ENCODE measurements at places on chromosomes 1 and 21.

DNA sequence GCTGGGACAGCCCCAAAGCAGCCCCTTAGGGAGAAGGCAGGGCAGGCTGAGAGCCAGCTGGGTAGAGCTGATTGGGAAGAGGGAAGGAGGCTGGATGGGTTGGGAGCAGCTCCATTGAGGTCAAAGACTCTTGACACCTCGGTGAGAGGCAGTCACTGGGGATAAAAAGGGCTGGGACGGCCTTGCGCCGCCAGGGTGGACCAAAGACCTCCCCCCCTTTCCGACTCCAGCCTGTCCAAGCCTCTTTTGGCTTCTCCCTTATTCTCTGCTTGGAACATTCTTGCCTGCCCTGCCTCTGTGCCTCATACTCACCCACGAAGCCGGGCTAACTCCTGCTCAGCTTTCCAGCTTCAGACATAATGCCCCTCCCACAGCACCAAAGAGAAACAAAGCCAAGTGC is 51.1 kb downstream of the LRRC38 start:
- DNase-seq: no peak

DNA sequence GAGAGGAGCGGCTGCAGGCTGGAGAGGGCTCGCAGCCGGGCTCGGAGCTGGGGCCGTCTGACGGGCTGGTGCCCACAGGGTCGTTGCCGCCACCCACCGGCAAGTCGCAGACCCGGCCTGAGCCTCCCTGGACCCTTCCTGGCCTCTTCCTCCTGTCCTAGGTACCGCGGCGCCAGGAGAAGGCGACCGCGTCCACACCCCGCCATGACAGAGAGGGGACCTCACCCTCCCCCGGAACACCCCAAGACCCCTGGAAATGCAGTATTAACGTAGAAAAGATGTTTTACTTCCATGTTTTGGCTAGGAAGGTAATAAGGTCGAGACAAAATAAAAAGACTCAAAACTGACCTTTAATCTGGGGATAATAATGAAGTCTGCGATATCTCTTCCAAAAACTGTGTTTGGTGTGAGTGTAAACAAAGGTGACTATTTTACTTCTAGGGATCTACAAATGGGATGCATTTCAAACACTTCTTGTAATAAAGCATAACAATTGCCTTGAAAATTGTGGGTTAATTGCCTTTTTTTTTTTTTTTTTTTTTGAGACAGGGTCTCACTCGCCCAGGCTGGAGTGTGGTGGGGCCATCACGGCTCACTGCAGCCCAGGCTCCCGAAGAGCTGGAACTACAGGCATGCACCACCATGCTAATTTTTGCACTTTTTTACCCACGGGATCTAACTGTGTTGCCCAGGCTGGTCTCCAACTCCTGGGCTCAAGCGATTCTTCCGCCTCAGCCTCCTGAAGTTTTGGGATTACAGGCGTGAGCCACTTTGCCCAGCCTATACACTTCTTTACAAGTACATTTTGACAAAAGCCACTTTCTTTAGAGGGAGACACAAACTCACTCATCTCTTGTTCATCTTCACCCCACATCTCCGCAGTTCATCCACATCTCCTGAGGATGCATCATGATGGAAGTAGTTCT is 838 bp upstream of the RSRP1 start:
- no peak for DNase-seq

DNA sequence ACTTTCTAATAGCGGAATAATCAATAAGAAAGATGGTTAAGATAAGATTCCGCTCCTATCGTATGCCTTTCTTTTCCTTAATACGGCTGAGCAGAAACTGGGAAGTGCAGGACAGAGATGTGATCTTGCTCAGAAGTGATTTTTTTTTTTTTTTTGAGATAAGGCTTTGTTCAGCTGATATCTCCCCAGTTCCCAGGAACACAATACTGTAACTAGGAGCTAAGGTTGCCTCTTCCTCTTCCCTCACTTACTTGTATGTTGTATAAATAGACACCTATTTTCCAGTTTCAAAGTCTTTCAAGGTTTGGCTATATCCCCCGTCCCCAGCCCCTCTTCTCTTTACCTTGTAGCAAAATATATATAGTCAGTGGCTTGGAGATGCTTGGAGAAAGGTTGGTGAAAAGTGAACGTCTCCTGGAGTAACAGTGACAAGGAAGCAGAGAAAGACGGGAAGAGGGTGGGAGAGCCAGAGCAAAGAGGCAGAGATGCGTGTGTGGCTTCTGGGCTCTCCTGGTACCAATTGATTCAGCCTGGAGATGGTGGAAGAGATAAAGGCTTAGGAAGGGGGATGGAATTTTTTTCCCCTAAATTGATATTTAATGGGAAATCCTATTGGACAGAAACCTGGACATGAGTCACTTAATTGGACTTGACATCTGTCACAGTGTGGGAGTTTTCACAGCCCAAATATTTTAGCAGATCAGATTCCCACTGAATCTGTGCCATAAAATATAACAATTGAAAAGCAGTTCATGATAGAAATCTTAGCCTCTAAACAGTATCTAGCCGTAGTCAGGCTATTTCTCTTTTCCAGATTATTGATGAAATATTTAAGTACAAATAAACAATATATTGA is at the start of gene NHLH2:
Gene NHLH2 (minus strand): TSS at position 522 of the 856 bp plus-strand sequence. CDS start 2,754 bp downstream, outside the sequence.
- no peak for DNase-seq

GRCh38 chr1:200323856-200324400 is 85.9 kb downstream of the ZNF281 start:
- no peak for DNase-seq

GRCh38 chr1:53580009-53580400 is 120.8 kb downstream of the DMRTB1 start:
- no peak for DNase-seq

DNA sequence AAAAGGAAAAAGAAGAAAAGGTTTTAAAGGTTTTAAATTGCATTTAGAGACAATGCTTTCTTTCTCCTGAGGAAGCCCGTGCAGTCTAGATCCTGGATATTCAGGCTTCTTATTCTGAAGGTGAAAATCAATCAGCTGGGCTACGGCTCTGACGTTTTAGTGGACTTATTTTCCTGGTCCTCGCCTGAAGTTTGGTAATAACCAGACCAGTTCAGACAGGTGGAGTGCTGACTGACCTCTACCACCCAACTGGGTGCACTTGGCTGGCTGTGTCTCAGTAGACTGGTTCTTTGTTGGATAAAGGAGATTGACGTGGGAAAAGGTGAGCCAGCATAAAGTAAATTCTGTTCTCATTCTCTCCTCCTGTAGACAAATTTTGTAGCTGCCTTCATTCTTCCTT is 7.2 kb upstream of the ATP1A1 start:
- no peak for DNase-seq

DNA sequence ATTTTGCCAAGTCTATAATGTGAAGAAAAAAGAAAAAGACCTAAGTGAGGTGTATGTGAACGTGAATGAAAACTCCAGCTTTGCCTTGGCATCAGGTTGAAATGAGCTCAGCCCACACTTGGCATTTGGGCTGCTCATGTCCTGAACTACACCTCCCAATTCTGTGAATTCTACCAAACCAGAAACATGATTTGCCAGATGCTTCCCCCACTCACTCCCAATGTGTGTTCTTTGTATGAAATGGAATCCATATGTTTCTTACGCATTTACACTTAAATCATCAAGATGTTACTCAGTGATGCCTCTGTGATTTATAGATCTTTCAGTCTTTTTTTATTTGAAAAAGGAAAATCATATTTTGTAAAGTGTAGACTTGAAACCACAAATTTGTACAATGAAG is 32.8 kb upstream of the RUNX1 start:
- DNase-seq: no peak

DNA sequence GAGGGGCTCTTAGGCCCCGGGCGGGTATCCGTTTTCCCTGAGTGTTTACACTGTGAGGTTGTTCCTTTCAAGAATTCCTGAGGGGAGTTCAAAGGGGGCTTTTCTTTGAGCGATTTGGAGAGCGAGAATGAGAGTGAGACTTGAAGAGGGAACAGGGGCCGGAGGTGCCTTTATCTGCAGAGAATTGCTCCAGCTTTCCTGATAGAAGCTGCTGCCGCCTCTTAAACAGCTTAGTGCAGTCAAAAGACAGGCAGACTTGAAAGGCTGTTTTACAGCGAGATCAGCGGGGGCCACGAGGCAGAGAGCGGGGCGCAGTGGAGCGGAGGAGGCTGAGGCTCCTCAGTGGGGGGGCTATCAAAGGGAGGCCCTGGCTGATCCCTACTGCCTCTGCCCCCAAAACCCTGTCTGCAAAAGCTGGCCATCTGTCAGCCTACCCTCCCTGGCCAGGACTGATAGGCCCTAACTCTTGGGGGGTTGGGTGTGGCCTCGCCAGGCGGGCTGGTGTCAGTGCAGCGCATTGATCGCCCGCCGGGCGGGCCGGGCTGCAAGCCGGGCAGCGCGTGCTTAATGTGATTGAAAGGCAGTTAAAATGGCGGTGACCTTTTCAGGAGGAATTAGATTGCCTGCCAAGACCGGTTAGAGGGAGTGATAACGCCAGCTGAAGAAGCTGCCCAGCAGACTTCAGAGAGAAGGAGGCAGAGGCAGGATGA is 36.4 kb downstream of the TMEM53 start:
- no peak for DNase-seq

DNA sequence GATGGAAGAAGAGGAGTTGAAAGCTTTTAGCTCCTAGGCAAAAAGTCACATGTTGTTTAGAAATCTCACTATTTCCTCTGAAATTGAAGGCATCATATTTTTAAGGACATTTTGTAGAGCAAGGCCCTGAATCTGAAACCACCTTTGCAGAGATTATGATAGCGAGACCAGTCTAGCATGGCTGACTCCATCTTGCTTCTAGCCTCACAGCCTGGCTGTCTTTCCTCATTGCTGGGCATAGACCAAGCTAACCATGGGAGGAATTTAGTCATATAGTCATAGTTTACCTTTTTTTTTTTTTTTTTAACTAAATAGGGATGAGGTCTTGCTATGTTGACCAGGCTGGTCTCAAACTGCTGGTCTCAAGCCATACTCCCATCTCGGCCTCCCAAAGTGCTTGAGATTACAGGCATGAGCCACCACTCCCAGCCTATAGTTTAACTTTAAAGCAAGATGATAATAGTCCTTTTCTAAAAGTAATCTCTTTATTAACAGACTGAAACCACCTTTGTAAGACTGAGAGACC is 42.2 kb upstream of the ZNF326 start:
- no peak for DNase-seq

GRCh38 chr1:176416777-176417176 is 46.2 kb upstream of the PAPPA2 start:
- DNase-seq: no peak

DNA sequence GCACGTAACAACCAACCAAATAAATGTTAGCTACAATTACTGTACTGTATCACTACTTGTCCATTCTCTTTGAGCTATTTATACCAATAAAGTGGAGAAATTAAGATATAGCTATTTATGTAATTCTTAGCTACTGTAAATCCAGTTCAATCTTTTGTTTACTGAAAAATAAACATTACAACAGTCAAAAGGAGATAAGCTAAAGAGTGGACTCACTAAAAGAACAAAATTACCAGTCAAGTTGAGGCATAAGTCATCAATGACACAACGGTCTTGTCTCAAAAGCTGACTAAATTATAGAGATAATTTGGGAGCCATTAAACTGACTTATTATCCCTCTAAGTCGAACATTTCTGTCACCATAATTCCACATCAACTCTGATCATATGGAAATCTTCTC is 22.5 kb downstream of the TGFBR3 start:
- no peak for DNase-seq

Measured in activated gamma-delta T cell treated with anti-CD3 and anti-CD28 coated beads, Interleukin-2, amount 50 U/mL, for 16 hours (primary cell).